ENCODE measurements at places on chromosomes 6 and 20. TPM values are rescaled to one million over a fixed set of nuclear protein-coding genes. Genes with fewer than 3 reads are reported as not detected.

- peak overlapping the region; percentile 79 for H3K27ac ChIP-seq
- no peak overlapping the region for H3K4me3 ChIP-seq
- no peaks in the 10 kb centered on the region for H3K27me3 ChIP-seq
- DNase-seq, result no peak
- peaks cover 9% of the 10 kb centered on the region for H3K36me3 ChIP-seq
Measured at GRCh38 chr6:156423829-156424228, 353.3 kb upstream of the ARID1B start.

The TCF15 gene
- not detected for total RNA-seq

GRCh38 chr20:58888521-58889333, 36.2 kb downstream of the GNAS start:
- H3K27ac ChIP-seq, result peak overlapping the region; percentile 41
- DNase-seq, result peak; percentile 90
- H3K27me3 ChIP-seq, result no peaks in the 10 kb centered on the region
- H3K4me1 ChIP-seq, result peaks cover 16% of the 10 kb centered on the region
- no peaks in the 10 kb centered on the region for H3K36me3 ChIP-seq

- H3K27ac ChIP-seq, result peak overlapping the region; percentile 98
- no peaks in the 10 kb centered on the region for H3K36me3 ChIP-seq
- H3K4me3 ChIP-seq, result peak overlapping the region; percentile 98
- no peak for DNase-seq
Measured at GRCh38 chr6:16762550-16763477, 1.6 kb upstream of the ATXN1 start.

DNA sequence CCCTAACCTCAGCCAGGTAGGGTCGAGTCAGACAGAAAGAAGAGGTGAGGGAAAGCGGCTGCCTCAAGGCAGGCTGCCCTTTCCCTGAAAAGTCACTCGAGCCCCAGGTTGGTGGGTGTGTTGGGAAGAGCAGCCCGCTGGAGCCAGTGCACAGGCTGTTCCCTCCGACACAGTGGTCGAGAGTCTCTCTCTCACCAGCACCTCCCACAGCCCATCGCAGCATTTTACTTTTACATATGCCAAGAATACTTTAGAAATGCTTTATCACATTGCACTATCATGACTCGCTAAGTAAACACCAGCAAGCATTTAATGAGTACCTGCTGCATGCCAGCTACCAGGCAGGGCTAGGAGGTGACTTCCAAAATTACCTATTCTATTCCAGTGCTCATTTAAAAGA, 1.7 kb downstream of the PRPH2 start:
- H3K27ac ChIP-seq, result no peak overlapping the region
- peaks cover 4% of the 10 kb centered on the region for H3K4me1 ChIP-seq
- no peak for DNase-seq
- H3K4me3 ChIP-seq, result no peak overlapping the region
- H3K27me3 ChIP-seq, result peaks cover 26% of the 10 kb centered on the region

The SMOC2 gene
- 11.6 TPM for total RNA-seq

DNA sequence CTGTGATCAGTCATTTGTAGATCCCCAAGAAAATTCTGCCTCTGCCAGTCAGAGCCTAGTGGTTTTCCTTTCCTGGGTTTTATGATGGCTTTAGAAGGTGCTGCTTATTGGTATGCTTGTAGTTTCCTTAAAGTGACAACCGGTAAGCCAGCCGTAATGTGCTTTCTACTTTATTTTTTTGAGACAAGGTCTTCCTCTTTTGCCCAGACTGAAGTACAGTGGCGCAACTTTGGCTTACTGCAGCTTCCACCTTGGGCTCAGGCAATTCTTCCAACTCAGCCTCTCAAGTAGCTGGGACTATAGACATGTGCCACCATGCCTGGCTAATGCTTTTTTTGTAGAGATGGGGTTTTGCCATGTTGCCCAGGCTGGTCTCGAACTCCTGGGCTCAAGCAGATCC, 23.5 kb downstream of the MCM8 start:
- no peaks in the 10 kb centered on the region for H3K27me3 ChIP-seq
- H3K27ac ChIP-seq, result peak overlapping the region; percentile 41
- peaks cover 4% of the 10 kb centered on the region for H3K4me1 ChIP-seq
- peaks cover under 1% of the 10 kb centered on the region for H3K36me3 ChIP-seq
- H3K4me3 ChIP-seq, result no peak overlapping the region

The KCNG1 gene
- 6.3 TPM for total RNA-seq

The NTSR1 gene
- total RNA-seq, result 0.11 TPM

The SLC26A8 gene
- not detected for total RNA-seq

GRCh38 chr20:57711311-57711712, 1.5 kb upstream of the PMEPA1 start:
- no peaks in the 10 kb centered on the region for H3K36me3 ChIP-seq
- H3K27me3 ChIP-seq, result no peaks in the 10 kb centered on the region
- H3K4me1 ChIP-seq, result peaks cover 59% of the 10 kb centered on the region
- no peak for DNase-seq

GRCh38 chr6:44278774-44279697, 8.8 kb downstream of the TMEM151B start:
- no peak overlapping the region for H3K27ac ChIP-seq
- H3K27me3 ChIP-seq, result peaks cover 35% of the 10 kb centered on the region
- H3K4me1 ChIP-seq, result no peaks in the 10 kb centered on the region
- DNase-seq, result no peak

- no peak overlapping the region for H3K4me3 ChIP-seq
- H3K27ac ChIP-seq, result no peak overlapping the region
- DNase-seq, result no peak
- H3K36me3 ChIP-seq, result no peaks in the 10 kb centered on the region
Measured at GRCh38 chr20:62772990-62773844, 23.1 kb upstream of the MRGBP start.

The WTAP gene
- 82.3 TPM for total RNA-seq

DNA sequence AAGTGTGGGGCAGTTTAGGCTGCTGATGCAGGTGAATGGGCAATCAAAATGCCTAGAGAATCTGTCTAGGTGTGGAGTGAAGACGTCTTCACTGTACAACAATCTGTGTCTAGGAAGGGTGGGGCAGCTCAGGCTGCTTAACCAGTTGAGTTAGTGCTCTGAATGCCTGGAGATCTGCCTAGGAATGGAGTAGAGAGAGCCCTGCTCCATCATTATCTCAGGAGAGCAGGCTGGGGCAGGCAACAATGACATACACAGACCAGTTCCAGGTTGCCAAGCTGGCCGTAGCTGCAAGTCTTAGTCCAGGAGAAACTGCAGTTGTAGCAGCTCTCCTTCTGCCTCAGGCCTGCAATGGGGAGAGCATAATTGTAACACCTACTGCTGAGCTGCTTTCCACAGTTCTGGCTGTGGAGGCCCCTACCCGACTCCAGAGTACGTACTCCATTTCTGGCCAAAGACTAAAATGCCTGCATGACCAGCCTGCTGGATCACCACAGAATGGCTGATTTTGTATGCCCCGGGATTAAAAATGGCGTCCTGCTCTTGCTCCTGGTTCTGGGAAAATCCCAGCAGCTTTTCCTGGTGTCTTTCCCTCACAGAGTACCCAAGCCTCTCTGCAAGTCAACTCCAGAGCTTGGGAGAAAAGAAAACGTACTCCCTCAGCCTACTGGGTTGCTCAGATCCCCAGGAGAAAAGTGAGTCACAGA, 545.4 kb downstream of the ADGRB3 start:
- no peaks in the 10 kb centered on the region for H3K27me3 ChIP-seq
- H3K27ac ChIP-seq, result no peak overlapping the region
- DNase-seq, result no peak

- peaks cover 34% of the 10 kb centered on the region for H3K36me3 ChIP-seq
- H3K4me3 ChIP-seq, result no peak overlapping the region
- H3K4me1 ChIP-seq, result peaks cover 1% of the 10 kb centered on the region
- no peak overlapping the region for H3K27ac ChIP-seq
- DNase-seq, result no peak
Measured at GRCh38 chr6:43621078-43621835, 7.8 kb downstream of the GTPBP2 start.
